Mucosa of gallbladder (tissue), 1 donor: ENCODE measurements at places on chromosomes 2 and 18. TPM values are rescaled to one million over a fixed set of nuclear protein-coding genes. Genes with fewer than 3 reads are reported as not detected.

The GPR45 gene
- not detected for total RNA-seq

The MAPRE2 gene
- 75.8 TPM for total RNA-seq

The SNTG2 gene
- 2.0 TPM for total RNA-seq

The KHK gene
- 6.1 TPM for total RNA-seq

The LCT gene
- total RNA-seq, result not detected

The ALPI gene
- total RNA-seq, result 1.0 TPM

The GATA6 gene
- total RNA-seq, result 94.2 TPM

The LIPG gene
- 138 TPM for total RNA-seq

The RNF181 gene
- total RNA-seq, result 94.1 TPM

The DRC1 gene
- total RNA-seq, result 0.40 TPM

The ZFAND2B gene
- 52.6 TPM for total RNA-seq
